ENCODE measurements at places on chromosomes 1 and 21. TPM values are rescaled to one million over a fixed set of nuclear protein-coding genes. Genes with fewer than 3 reads are reported as not detected.

CDA gene
- total RNA-seq, result 1.6 TPM

THEM4 gene
- total RNA-seq, result 6.3 TPM

MRPL20 gene
- 90.2 TPM for total RNA-seq

GPR137B gene
- total RNA-seq, result 12.1 TPM

ASTN1 gene
- total RNA-seq, result not detected

GFI1 gene
- total RNA-seq, result not detected

SLAMF6 gene
- total RNA-seq, result not detected

DNAJB4 gene
- total RNA-seq, result 267 TPM

AMPD2 gene
- 26.8 TPM for total RNA-seq

BARHL2 gene
- total RNA-seq, result not detected

HTR1D gene
- under 0.01 TPM for total RNA-seq

TMEM200B gene
- 0.20 TPM for total RNA-seq

AMY1B gene
- not detected for total RNA-seq

ERICH3 gene
- total RNA-seq, result not detected

S100A9 gene
- total RNA-seq, result 1.2 TPM

COL6A1 gene
- 4.0 TPM for total RNA-seq

SLC35F3 gene
- total RNA-seq, result not detected

PUM1 gene
- total RNA-seq, result 47.5 TPM

IFNGR2 gene
- 48.8 TPM for total RNA-seq

RABGAP1L gene
- total RNA-seq, result 17.9 TPM

PCSK9 gene
- total RNA-seq, result under 0.01 TPM

PEAR1 gene
- 16.3 TPM for total RNA-seq

SPATA17 gene
- total RNA-seq, result not detected

ITLN2 gene
- total RNA-seq, result not detected

OXCT2 gene
- total RNA-seq, result 4.2 TPM

WNT3A gene
- not detected for total RNA-seq

OLIG2 gene
- total RNA-seq, result not detected

PCP4 gene
- not detected for total RNA-seq

IGSF5 gene
- total RNA-seq, result not detected

LCE1B gene
- total RNA-seq, result not detected

KLF18 gene
- not detected for total RNA-seq

CYYR1 gene
- 6.3 TPM for total RNA-seq

EDN2 gene
- not detected for total RNA-seq

SPRR2A gene
- not detected for total RNA-seq

PROX1 gene
- total RNA-seq, result 86.7 TPM

GBP1 gene
- total RNA-seq, result 7.4 TPM

Data from lung microvascular endothelial cell (primary cell).